ENCODE measurements at places on chromosomes 7 and 10.
A peak's percentile ranks its signal among the peaks of the same experiment; 100 is the strongest.

- DNase-seq: peak; percentile 85
Observed at GRCh38 chr10:133308421-133309099, at the start of the genes TUBGCP2 and ZNF511. Gene TUBGCP2, minus strand, starts transcription at chr10:133308872. Its CDS starts 5,931 bp downstream, at chr10:133302941. Gene ZNF511, plus strand, starts transcription at chr10:133308914. Its CDS starts 30 bp downstream, at chr10:133308944.

DNA sequence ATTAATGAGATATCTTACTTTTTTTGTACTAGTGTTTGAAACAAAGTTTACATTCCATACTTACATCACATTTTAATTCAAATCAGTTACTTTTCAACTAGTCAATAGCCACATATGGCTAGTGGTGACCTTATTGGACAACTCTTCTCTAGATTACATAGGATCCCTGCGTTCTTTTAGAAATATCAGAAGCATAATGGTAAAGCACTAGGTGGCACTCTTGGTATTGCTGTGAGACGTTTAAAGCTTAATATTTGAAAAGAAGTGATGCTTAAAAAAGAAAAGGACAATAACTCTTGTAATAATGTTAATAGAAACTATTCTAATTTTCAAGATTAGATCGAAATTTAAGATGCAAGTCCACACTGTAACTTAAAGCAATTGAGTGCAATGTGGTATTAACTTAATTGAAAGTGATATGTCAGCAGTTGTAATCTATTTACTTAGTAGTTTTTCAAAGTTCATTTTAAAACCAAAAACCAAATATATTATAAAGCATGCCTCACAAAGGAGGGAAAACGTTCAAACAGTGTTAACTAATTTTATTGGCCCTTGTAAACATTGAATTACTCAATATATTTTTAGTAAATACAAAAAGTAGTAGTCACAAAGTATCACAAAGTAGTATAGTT, 339.1 kb downstream of the ATRNL1 start:
- DNase-seq: no peak

DNA sequence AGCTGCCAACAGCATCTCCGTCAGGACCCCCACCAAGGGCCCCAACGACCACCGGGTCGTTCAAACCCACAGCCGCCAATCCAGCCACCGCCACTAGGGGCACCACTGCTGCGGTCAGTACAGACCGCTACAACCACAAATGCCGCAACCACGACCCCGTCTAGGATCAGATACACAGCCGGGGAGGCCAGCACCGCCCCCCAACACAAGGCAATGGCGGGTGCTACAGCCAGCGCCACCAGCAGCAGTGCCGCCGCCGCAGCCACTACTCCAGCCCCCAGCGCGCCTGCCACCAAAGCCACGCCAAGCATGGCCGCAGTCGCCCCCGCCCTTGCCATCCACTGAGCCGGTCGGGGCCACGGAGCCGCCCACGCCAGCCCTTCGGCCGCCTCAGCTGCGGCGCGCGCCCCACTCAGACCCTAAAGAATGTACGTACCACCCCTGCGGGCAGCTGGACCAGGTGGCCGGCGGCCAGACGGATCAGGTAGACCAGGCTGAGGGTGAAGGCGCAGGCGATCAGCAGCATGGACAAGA, 473 bp downstream of the CYP51A1 start:
- peak; percentile 44 for DNase-seq

GRCh38 chr10:124062390-124062789, 31.0 kb downstream of the CHST15 start:
- no peak for DNase-seq

- no peak for DNase-seq
Observed at GRCh38 chr7:151399906-151400305, 9.9 kb downstream of the WDR86 start.

DNA sequence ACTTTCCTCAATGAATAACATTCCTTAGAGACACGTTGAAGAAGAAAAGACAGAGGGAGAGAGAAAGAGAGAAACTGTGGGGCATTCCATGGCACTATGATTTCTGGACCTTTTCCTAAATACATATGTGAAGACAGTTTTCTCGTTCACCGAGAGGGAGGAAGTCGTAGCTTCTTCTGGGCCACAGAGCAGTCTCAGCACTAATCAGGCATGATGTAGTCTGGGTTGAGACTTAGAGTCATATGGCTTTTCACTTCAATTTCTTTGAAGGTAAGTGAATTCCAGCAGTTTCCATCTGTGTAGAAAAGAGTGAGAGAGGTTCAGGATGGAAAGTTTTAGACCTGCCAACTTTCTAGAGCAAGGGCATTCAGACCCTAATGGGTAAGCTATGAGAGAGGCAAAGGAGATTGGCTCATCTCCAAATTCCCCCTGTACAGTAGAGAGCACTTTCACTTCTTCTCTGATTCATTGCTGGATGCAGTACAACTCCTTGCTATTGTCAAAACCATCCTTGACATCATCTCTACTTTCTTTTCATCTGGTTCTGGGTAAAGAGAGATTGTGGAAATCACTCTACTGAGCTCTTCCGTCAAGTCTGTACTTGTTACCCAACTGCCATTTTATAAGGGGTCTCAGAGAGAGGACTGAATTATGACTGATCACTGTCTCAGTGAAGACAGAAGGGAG, 31.5 kb upstream of the OR9A4 start:
- DNase-seq: no peak

GRCh38 chr7:108057951-108058481, 55.1 kb upstream of the LAMB1 start:
- no peak for DNase-seq

GRCh38 chr7:141950806-141951205, 4.0 kb upstream of the CLEC5A start:
- DNase-seq: no peak

GRCh38 chr10:125093974-125094705, 66.2 kb downstream of the CTBP2 start:
- DNase-seq: no peak

DNA sequence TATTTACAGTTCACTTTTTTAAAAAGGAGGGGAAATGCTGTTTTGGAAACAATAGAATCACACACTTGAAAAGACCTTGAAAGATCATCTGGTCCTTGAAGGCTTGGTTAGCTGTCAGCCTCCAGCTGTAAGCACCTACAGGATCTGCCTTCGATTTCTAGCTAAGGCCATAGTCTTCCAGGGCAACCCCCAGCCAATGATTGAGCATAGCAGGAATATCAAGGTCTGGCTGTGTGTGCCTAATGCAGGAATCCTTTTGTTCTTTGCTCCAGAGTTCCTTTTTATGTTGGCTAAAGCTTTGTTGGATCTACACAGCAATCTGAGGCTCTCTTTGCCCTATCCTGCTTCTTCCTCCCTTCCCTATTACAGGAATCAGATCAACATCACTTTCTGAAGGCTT, 5.2 kb upstream of the YAE1 start:
- no peak for DNase-seq

- no peak for DNase-seq
Observed at GRCh38 chr7:157579425-157579824, 242.6 kb downstream of the DNAJB6 start.

DNA sequence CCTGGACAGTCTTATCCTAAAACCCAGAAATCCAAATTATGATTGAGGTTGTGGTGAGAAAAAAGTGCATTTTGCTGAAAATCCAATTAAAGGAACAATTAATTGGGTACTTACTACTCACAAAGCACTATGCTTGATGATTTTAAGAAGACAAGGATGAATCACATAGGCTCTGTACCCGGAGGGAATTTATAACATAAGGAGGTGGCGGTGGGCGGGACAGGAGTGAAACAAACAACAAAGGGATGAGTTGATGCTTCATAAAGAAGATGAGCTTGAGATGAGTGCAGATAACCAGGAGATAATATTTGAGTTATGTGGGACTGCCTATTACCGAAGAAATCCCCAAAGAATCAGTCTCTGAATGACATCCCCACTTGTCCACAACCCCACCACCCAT, 171.1 kb upstream of the FZD8 start:
- DNase-seq: no peak

GRCh38 chr10:34193931-34194626, 621.0 kb downstream of the PARD3 start:
- no peak for DNase-seq

DNA sequence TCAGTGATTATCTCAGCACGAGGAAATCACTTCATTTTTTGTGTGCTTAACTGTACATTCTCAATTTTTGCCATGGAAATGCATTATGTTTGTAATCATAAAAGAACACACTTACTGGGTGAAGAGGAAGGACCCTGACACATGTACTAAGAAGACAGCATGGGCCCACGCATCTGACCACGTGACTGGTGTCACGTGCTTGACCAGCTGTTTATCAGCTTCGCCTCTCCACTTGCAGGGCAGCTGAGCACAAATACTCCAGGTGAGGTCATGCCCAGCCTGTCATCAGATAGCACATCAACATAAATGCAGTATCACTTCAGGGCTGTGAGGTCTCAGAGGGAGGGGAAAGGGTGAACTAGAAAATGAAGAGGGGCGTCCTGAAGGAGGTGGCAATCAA, 179.8 kb downstream of the EBF3 start:
- DNase-seq: no peak

- DNase-seq: no peak
Observed at GRCh38 chr7:44193011-44193802, 4.0 kb upstream of the GCK start.

- no peak for DNase-seq
Observed at GRCh38 chr10:49173201-49173772, 14.9 kb downstream of the TMEM273 start.

- DNase-seq: no peak
Observed at GRCh38 chr10:47020471-47020870, 109.2 kb downstream of the PTPN20 start.

DNA sequence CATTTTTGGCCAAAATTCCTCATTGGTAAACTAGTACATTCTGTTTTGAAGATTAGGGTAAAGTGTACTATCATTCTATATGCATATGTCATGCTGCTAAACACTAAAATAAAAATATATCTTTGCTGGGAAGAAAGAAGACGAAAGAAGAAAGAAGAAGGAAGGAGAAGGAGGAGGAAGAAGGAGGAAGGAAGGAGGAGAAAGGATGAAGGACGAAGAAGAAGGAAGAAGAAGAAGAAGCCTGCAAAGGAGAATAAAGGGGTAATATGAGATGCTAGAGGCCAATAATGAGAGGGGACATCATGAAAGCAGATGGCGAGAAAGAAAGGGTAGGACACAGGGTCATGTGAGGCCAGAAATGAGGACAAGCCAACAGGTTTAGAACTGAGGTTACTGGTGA, 8.0 kb downstream of the SLC25A13 start:
- DNase-seq: no peak

GRCh38 chr7:44814919-44815318, 18.4 kb downstream of the PPIA start:
- no peak for DNase-seq

DNA sequence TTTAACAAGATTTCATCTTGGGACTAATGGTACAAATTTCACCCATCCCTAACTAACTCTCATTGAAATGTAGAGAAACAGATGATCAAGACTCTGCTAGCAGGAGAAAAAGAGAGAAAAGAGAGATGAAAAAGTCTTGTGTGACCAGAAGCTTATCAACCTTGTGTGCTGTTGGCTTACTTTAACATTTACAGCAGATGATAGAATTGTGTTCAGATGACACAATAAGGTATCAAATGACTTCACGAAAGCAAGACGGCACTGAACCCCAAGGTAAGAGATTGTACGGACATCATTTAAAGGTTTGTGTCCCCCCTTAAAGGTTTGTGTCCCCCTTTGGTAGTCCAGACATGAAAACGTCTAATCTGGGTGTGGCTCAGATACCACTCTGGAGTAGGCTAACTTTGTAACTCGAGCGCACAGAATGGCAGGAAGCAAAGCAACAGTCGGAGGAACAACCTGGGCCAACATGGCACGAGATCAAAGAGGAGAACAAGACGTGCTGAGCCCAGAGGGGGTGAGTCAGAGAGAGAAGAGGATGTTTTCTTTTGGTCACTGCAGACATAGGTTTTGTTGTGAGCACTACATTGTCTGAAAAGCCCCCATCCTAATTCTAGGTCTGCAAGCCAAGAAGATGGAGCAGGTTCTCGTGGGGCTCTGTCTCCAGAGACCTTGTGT, 10.4 kb upstream of the LMBR1 start:
- no peak for DNase-seq

DNA sequence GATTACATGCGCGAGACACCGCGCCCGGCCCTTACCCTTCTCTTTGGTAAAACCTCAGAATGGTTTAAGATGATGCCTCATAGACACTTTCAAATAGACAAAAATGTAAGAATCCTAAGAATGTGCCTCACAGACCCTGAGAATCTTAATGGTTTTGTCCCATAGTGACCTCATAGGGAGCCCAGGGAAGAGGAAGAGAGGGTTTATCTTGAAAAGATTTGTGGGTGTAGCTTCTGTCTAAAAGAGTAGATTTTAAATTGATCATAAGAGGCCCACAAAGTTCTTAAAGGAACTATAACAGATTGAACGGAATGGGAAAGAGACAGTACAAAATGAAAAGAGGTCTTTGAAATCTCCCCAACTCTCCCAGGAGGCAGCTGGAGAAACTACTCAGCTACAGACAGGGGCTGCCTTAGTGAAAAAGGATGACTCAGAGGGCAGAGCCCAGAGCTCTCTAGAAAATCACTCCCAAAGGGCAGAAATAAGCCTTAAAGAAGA, 220.6 kb downstream of the ADRA2A start:
- no peak for DNase-seq

GRCh38 chr7:52498366-52498765, 537.1 kb upstream of the POM121L12 start:
- DNase-seq: no peak

DNA sequence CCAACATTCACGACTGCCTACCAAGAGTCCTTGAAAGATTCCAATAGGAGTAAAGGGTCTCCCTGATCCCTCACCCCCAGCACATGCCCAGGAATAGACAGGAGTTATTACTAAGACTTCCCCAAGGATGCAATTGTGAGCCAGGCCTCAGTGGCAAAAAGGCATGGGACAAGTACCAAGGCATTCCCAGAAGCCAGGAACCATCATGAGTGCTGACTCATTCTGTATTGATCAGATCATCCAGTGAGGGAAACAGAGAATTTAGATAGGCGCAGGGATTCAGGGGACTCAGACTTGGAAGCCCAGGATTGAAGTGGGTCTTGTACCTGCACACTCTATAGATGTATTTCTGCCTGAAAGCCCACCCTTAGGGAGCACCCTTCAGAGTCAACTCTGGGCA, 21.2 kb downstream of the MBL2 start:
- no peak for DNase-seq

All from activated CD8-positive, alpha-beta memory T cell treated with anti-CD3 and anti-CD28 coated beads for 48 hours (primary cell).